ENCODE measurements at places on chromosomes 3 and 15.

DNA sequence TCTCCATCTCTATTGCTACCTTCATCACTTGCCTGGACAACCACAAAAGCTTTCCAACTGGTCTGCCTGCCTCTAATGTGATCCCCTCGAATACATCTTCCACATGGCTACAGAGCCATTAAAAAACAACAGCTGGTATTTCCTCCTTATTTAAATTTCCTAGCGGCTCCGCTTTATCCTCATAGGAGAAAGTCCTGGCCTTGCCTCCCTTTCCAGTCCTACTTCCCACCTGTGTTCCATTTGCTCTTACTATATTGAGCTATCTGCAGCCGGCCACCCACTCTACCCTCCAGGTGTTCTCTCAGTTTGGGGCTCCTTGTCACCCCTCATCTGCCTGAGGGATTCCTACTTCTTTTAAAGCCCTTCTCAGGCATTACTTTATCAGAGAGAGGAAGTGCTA lies 49.7 kb upstream of the TSPAN3 start:
- DNase-seq, result no peak

- no peak for DNase-seq
These were observed 16.3 kb downstream of the CRTAP start for GRCh38 chr3:33130144-33130543.

- peak; percentile 49 for DNase-seq
These were observed 2.9 kb downstream of the HDGFL3 start for GRCh38 chr15:83204697-83205096.

DNA sequence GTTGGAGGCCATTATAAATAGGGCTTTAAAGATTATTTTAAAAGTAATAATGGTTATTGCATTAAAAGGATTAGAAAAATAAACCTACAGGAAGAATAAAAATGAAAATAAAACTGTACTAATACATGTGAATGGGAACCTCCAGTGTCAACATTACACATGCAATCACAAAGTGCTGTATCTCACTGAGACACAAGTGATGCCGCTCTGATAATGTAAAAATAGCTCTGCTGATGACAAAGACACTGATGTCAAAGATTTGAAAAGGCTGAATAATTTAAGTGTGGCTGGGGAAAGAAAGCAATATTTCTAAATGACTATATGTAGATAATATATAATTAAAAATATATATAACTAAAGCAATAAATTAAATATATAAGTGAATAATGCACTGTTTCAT lies 129.1 kb upstream of the RAP2B start:
- DNase-seq, result no peak

DNA sequence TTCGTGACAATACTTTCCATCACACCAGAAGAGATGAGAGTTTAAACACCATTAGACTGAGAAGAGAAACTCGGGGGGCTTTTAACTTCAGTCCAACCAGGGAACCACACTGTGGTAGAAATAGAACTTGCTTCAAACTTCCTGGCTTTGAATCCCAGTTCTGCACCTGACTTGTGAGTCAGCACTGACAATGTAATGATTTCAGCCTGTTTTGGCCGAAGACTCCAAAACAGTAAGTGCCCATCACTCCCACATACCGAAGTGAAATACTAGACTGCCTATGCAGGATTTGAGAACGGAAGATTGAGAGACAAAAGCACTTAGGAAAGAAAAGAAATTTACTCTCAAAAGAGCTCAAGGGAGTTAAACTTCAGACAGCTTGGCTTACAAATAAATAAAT lies 27.0 kb downstream of the C2CD4B start:
- DNase-seq, result no peak

- no peak for DNase-seq
These were observed 83.8 kb downstream of the MBNL1 start for GRCh38 chr3:152352554-152352953.

GRCh38 chr3:149455989-149456388 lies 18.5 kb upstream of the TM4SF4 start:
- DNase-seq, result no peak

GRCh38 chr15:95025924-95026728 lies 794.8 kb downstream of the MCTP2 start:
- DNase-seq, result peak; percentile 23

GRCh38 chr3:69326855-69327300 lies 59.0 kb downstream of the FRMD4B start:
- no peak for DNase-seq

DNA sequence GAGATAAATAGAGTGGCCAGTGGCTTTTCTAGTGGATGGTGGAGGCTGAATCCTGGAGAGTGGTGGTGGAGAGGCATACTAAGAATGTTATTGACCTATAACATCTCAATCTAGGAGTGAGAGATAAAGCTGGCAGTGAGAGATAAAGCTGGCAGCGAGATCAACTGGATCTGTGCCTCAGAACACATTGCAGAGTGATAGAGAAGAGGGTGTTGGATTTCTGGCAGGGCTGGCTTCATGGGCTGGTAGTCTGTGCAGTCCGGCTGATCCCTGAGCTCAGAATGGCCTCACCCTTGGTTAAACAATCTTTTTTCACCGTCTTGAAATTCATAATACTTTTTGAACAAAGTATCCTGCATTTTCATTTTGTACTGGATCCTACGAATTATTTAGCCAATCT lies 221.2 kb downstream of the NLGN1 start:
- no peak for DNase-seq

DNA sequence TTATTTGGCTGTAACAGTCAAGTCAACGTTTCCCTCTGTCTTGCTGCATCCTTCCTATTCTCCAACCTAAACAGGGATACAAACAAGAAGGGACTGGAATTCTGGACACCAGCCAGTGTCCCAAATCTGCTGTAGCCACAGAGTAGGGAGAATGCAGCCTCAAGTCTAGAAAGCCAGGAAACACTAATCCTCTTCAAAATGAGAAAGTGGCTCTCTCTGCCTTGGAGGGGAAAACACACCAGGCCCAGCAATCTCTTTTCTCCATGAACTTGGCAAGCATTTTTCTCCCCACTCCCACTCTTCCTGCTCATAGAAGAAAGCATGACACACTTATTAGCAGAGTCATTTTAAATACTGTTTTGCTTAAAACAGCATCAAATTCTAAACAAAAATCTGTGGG lies 781.7 kb downstream of the SQOR start:
- DNase-seq, result no peak

- peak; percentile 1 for DNase-seq
These were observed 419.5 kb downstream of the LPP start for GRCh38 chr3:188573291-188573940.

GRCh38 chr3:94272016-94272415 lies 209.2 kb downstream of the NSUN3 start:
- no peak for DNase-seq

- no peak for DNase-seq
These were observed 50.3 kb upstream of the ATP13A3 start for GRCh38 chr3:194536871-194537637.

DNA sequence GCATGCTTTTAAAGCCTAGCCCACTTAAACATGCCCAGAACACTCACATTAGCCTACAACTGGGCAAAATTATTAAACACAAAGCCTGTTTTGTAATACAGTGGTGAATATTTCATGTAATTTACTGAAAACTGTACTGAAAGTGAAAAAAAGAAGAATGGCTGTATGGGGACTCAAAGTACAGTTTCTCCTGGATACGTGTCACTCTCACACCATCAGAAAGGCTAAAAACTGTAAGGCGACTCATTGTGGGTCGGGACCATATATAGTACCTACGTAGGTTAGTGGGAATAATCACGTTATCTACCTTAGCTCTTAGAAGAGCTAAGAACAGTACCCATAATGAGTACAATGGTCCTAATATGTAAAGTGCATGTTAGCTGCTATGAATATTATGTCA lies 80.2 kb upstream of the SPATA12 start:
- no peak for DNase-seq

GRCh38 chr3:69441040-69441439 lies 55.2 kb upstream of the FRMD4B start:
- DNase-seq, result no peak

- no peak for DNase-seq
These were observed 83.6 kb downstream of the AKAP13 start for GRCh38 chr15:85463976-85464375.

DNA sequence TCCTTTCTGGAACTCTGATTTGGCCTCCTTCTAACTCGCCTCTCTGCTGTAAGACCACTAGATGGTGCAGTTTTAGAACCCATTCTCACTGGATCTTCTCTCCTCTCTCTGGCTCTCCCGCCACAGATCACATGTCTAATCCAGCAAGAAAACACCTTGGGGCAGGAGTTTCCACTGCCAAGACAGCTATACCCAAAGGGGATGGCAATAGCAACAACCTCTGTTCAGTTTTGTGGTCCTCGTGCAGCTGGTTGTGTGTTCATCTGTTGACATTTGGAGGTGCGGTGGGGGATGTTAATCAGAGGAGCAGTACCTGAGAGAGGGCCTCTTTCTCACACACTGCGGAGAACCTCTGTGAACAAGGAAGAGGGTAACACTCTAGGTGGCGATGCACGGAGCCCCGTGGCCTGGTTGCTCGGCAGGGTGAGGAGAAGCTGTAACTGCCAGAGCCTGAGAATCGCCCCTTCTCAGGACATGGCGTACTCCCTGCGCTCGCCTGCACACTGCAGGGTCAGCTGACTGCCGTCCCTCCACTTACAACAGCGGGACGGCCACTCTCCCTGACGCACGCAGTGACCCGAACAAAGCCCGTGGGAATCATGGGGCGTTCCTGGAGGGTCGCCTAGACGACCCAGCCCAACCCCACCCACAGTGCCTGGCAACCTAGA lies at the start of gene TEX55:
Gene TEX55, plus strand, starts transcription at position 666 of the 668 bp plus-strand sequence. CDS start 25 bp downstream, outside the sequence.
- DNase-seq, result peak; percentile 82

DNA sequence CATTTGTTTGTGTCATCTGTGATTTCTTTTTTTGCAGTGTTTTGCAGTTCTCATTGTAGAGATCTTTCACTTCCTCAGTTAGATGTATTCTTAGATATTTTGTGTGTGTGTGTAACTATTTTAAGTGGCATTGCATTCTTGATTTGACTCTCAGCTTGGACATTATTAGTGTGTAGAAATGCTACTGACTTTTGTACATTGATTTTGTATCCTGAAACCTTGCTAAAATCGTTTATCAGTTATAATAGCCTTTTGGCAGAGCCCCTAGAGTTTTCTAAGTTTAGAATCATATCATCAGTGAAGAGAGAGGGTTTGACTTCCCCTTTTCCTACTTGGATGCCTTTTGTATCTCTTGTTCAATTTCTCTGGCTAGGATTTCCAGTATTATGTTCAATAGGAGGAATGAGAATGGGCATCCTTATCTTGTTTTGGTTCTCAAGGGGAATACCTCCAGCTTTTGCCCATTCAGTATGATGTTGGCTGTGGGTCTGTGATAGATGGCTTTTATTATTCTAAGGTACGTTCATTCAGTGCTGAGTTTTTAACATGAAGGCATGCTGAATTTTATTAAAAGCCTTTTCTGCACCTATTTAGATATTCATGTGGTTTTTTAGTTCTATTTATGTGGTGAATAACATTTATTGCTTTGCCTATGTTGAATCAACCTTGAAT lies 211.7 kb downstream of the MBNL1 start:
- DNase-seq, result no peak

GRCh38 chr15:79929412-79929811 lies 32.6 kb upstream of the MTHFS start:
- DNase-seq, result no peak

- DNase-seq, result peak; percentile 87
These were observed at the start of gene HAPLN3 for GRCh38 chr15:88894819-88895767. Gene HAPLN3, minus strand, starts transcription at chr15:88895544. Its CDS starts 8,246 bp downstream, at chr15:88887298.

- no peak for DNase-seq
These were observed 177.8 kb upstream of the CDIN1 start for GRCh38 chr15:36401586-36401966.

GRCh38 chr3:24471486-24471885 lies 23.2 kb downstream of the THRB start:
- no peak for DNase-seq

GRCh38 chr15:100686725-100687473 lies 84.5 kb downstream of the ASB7 start:
- no peak for DNase-seq

DNA sequence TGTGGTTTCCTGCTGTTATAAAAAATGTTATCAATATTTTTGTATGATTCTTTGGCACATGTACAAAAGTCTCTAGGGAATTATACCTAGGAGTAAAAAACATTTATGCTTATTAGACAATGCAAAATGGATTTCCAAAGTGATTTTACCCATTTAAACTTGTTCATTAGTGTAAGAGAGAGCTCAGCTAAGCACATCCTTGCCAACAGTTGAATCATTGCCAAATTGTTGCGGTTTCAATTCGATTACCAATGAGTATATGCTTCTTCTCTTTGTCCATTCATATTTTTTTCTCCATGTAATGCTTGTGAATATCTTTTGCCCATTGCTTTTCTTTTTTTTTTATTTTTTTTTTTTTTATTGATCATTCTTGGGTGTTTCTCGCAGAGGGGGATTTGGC lies 17.2 kb downstream of the CASR start:
- no peak for DNase-seq

DNA sequence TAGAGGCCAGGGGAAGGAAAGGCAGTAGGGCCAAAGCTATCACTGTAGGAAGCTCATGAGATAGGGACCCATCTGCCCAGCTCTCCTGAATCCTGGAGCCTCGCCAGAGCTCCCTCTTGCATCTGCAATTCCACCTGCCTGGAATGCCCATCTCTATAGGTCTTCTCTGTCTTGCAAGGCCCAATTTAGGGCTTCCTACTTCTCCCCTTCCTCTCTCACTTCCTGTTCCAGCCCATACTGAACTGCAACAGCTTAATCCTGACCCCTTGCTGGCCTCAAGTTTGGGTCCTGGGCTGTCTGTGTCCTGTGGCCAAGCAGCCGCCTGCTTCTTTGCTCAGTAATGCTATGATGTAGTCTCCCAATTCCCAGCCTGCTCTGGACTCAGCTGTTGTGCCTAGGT lies 3.6 kb upstream of the PTPN23 start:
- no peak for DNase-seq

DNA sequence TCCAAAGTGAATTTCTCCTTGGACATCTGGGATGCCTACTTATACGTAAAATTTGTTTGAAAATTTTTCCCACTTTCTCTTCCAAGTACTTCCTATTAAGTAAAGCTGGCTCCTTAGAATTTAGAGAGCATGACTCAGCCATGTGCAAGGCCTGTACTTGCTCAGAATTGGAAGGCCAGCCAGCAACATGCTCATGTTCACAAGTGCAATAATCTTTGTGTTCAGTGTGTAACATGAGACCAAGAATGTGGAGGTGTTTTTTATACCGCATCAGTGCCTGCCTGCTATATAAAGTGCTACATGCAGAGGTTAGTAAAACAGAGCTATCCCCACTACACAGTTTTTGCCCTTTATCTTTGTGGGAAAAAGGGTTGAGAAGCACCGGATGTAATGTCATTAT lies 151.9 kb upstream of the FEZF2 start:
- DNase-seq, result no peak

DNA sequence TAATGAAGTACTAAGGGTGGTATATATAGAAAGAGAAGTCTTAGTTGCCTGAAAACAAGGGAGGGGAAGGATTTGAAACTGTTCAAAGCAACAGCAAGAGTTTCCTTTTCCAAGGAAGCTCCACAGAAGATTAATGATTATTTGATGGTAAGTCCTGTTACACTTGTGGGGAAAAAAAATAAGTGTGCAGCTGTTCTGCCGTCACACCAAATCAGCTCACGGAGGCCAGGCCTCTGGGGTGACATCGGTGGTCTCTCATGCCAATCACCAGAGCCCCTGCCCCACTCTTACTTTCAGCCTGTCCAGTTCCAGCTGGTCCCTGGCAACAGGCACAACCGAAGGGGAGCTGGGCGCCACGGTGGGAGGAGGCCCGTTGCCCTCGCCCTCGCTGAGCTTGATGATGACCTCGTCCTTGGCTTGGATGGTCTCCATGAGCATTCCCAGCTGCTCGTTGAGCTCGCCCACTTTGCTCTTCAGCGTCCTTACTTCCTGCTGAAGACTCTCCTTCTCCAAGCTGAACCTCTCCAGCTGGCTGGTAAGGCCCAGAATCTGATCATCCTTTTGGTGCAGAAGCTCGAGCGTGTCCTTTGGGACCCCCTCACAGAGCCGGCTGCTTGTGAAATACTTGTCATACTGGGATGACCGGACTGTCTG lies 53.5 kb downstream of the TBC1D2B start:
- no peak for DNase-seq

Measured in H7 (cell line).